Naive thymus-derived CD8-positive, alpha-beta T cell (primary cell): ENCODE measurements at places on chromosomes 12 and 14. TPM values are rescaled to one million over a fixed set of nuclear protein-coding genes. Genes with fewer than 3 reads are reported as not detected.
A peak's percentile ranks its signal among the peaks of the same experiment; 100 is the strongest.

DNA sequence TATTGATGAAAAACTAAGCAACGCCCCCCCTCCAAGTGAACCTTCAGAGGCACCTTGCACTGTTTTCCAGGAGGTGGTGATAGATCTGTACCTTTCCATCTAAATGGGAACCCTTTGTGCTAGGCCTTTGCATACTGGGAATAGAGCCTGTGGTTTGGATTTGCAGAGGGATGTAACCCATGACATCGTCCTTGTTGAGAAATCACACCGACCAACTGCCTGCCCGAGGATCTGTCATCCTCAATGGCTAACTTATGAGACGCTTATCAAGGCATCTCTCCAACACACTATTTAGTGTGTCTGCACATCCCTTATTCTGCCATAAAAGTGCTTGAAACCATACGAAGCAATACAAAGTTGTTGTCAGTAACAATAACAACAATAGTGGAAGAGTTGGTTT is 22.9 kb downstream of the NTN4 start:
- H3K27ac ChIP-seq: no peak overlapping the region
- H3K4me1 ChIP-seq: no peaks in the 10 kb centered on the region
- H3K4me3 ChIP-seq: no peak overlapping the region

DNA sequence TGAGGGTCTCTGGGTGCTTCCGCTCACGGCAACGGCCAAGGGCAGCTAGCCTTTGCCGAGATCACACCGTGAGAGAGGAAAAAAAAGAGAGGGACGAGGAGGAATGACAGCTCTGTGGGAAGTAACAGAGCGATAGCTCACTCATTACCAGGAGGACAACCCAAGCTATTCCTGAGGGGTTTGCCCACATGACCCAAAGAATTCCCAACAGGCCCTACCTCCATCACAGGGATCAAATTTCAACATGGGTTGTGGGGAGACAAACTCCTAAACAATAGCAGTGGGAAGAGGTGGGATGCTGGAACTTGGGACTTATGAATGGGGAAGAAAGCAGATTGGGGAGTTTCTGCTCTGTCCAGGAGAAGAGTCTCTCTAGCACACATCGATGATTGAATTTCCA is 180.6 kb downstream of the LRRK2 start:
- no peaks in the 10 kb centered on the region for H3K36me3 ChIP-seq
- H3K27me3 ChIP-seq: no peaks in the 10 kb centered on the region
- no peak overlapping the region for H3K4me3 ChIP-seq
- H3K4me1 ChIP-seq: no peaks in the 10 kb centered on the region

GRCh38 chr14:20998674-20999366 is at the start of gene SLC39A2:
TSS of gene SLC39A2 (plus strand) at chr14:20999293. CDS start at chr14:20999447, 154 bp downstream.
- peak within 1 kb of the TSS; percentile 49 for H3K27ac ChIP-seq
- no peaks in the 10 kb centered on the region for H3K27me3 ChIP-seq
- H3K4me3 ChIP-seq: no peak within 1 kb of the TSS
- DNase-seq: no peak

DNA sequence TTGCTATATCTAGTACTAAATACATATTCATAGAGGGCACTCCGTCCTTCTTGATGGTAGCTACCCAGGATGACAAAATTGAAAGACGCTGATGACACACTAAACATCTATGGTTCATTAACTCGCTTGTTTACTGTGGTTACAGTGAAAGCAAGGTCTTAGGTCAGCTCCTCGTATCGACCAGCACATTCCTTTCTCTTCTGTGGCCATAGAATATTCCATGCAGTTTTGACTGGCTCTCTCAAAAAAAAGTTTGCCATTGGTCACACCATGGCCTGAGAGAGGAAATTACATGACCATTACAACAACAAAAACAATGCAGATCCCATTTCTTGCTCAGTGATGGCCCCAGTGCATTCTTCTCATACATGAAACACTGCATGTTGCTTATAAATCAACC is 411.4 kb upstream of the SOX5 start:
- H3K4me1 ChIP-seq: no peaks in the 10 kb centered on the region
- H3K27me3 ChIP-seq: no peaks in the 10 kb centered on the region
- no peaks in the 10 kb centered on the region for H3K36me3 ChIP-seq
- H3K4me3 ChIP-seq: no peak overlapping the region
- no peak overlapping the region for H3K27ac ChIP-seq

GRCh38 chr12:8644345-8645248 is 18.0 kb downstream of the MFAP5 start:
- peak overlapping the region; percentile 81 for H3K4me3 ChIP-seq
- peak overlapping the region; percentile 93 for H3K27ac ChIP-seq
- H3K27me3 ChIP-seq: no peaks in the 10 kb centered on the region
- no peaks in the 10 kb centered on the region for H3K36me3 ChIP-seq
- peaks cover 36% of the 10 kb centered on the region for H3K4me1 ChIP-seq

- no peak overlapping the region for H3K4me3 ChIP-seq
- H3K36me3 ChIP-seq: peaks cover 9% of the 10 kb centered on the region
Measured at GRCh38 chr12:123723011-123723410, 10.9 kb downstream of the ATP6V0A2 start.

DNA sequence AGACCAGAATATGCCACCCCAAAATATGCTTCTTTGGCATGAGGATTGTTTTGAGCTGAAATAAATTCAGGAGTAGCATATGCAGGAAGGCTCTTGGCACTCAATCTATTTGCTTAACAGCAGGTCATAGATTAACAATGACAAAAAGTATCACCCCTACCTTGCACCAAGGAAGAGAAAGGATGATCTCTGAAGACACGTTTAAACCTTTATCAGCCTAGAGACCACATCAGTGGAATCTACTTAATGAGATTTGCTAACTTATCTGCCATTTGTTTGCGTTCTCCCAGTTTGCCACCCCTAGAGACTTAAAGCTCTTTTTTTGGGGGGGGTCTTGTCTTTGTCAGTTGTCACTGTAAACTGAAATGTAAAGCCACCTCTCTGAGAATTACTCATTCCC is 1278.7 kb upstream of the USP15 start:
- no peak for DNase-seq
- no peaks in the 10 kb centered on the region for H3K27me3 ChIP-seq

DNA sequence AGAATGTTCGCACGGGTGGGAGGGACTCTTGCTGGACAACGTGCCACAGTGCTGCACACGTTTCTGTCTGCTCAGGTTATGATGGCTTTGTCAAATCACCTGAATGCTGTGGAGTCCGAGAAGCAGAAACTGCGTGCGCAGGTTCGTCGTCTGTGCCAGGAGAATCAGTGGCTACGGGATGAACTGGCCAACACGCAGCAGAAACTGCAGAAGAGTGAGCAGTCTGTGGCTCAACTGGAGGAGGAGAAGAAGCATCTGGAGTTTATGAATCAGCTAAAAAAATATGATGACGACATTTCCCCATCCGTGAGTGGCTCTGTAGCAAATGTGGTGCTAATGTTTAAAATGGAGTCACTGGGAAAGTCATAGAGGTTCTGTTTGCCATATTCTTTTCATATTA is 28.5 kb downstream of the KLC1 start:
- peaks cover 17% of the 10 kb centered on the region for H3K4me1 ChIP-seq
- no peaks in the 10 kb centered on the region for H3K27me3 ChIP-seq
- no peak overlapping the region for H3K4me3 ChIP-seq
- H3K27ac ChIP-seq: no peak overlapping the region

DNA sequence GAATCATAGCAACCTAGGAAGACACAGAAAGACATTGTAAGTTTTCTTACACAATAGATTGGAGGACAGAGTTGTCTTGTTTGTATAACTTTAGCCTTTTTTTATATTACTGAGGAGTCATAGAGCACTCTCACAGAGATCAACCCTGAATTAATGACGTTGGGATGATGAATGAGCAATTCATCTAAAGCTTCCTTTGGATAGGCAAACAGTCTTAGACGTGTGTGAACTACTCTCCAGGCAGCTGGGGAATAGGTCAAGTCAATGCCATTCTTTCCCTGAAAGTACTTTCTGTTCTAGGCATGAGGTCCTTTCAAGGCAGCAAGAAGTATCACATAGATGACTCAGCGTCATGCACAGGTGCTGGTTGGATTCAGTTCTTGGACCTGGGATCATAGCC is 369.1 kb upstream of the NOVA1 start:
- no peaks in the 10 kb centered on the region for H3K36me3 ChIP-seq
- no peaks in the 10 kb centered on the region for H3K4me1 ChIP-seq
- no peaks in the 10 kb centered on the region for H3K27me3 ChIP-seq
- DNase-seq: no peak
- H3K27ac ChIP-seq: no peak overlapping the region

- H3K4me1 ChIP-seq: peaks cover 97% of the 10 kb centered on the region
- H3K36me3 ChIP-seq: peaks cover 15% of the 10 kb centered on the region
- peak overlapping the region; percentile 20 for H3K27ac ChIP-seq
Measured at GRCh38 chr14:69696633-69697557, 70.0 kb upstream of the SRSF5 start.

DNA sequence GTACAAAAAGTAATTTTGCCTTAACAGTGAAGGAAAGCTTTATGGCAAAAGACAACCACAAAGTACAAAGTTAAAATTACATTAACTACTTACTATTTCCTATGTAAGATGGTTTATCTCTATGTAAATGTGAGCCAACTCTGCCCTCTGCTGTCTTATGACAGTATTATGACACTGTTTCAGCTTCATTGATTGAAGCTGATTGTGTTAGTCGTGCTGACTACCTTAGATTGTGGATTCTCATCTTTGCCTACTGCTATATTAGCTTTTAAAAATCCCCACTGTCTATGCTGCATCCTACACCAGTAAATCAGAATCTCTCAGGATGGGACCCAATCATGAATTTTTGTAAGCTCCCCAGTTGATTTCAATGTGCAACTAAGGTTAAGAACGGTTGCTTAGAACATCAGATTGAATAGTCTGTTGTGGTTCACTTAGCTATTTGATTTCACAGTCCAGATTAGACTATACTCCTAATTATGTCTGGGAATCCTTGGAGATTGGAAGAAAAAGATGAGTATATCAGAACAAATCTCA is 12.2 kb upstream of the SPTB start:
- no peak overlapping the region for H3K27ac ChIP-seq
- H3K4me1 ChIP-seq: no peaks in the 10 kb centered on the region
- peaks cover 8% of the 10 kb centered on the region for H3K27me3 ChIP-seq
- no peak overlapping the region for H3K4me3 ChIP-seq
- no peaks in the 10 kb centered on the region for H3K36me3 ChIP-seq

GRCh38 chr12:50991291-50991690 is 34.9 kb downstream of the SLC11A2 start:
- H3K27me3 ChIP-seq: no peaks in the 10 kb centered on the region
- DNase-seq: no peak
- peaks cover 44% of the 10 kb centered on the region for H3K36me3 ChIP-seq
- no peak overlapping the region for H3K27ac ChIP-seq
- H3K4me3 ChIP-seq: no peak overlapping the region

GRCh38 chr12:105467710-105468366 is 137.3 kb downstream of the C12orf75 start:
- H3K27ac ChIP-seq: no peak overlapping the region
- H3K4me1 ChIP-seq: no peaks in the 10 kb centered on the region
- H3K27me3 ChIP-seq: peaks cover 14% of the 10 kb centered on the region
- DNase-seq: no peak
- no peaks in the 10 kb centered on the region for H3K36me3 ChIP-seq
- no peak overlapping the region for H3K4me3 ChIP-seq

GRCh38 chr12:9741726-9742125 is 8.8 kb upstream of the CLECL1 start:
- DNase-seq: peak; percentile 30
- H3K4me3 ChIP-seq: peak overlapping the region; percentile 88
- no peaks in the 10 kb centered on the region for H3K36me3 ChIP-seq
- peak overlapping the region; percentile 97 for H3K27ac ChIP-seq
- no peaks in the 10 kb centered on the region for H3K27me3 ChIP-seq

GRCh38 chr12:5444520-5444919 is 12.6 kb downstream of the NTF3 start:
- no peak for DNase-seq
- no peak overlapping the region for H3K27ac ChIP-seq
- no peaks in the 10 kb centered on the region for H3K36me3 ChIP-seq
- H3K27me3 ChIP-seq: peaks cover 21% of the 10 kb centered on the region
- no peaks in the 10 kb centered on the region for H3K4me1 ChIP-seq

DNA sequence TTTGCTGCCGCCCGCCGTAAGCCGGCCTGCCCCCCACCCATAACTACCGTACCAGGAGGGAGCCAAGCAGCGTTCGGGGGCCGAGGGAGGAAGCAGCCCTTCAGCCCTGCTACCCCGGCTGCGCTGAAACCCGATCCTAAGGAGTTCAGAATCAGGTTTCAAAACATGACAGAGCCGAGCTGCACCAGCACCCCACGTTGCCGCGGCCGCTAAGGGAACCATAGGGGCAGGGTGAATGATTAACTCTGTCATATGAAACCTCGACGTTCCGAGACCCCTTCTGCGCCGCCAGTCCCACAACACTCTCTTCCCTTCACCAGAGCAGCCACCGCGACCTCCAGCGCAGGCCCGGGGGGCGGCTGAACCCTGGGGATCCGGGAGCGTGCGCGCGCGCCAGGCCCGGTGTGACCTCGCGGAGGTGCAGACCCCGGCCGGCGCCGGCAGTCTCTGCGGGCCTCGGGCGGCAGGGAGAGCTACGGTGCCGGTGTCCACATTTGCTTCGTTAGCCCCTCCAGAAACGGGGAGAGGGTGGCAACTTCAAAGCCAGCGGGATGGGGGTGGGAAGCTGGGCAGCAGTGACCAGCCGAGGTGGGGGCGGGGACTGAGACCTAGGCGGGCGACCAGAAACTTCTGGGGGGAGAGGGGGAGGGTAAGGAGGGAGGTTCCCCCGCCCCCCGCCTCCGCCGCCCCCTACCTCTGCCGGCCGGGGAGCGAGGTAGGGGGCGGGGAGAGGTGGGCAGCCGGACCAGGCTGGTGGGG is 1.6 kb downstream of the SIX4 start:
- peak overlapping the region; percentile 91 for H3K4me3 ChIP-seq
- H3K27me3 ChIP-seq: peaks cover 60% of the 10 kb centered on the region
- DNase-seq: no peak

GRCh38 chr14:104863131-104863862 is 1.8 kb upstream of the CEP170B start:
- no peak overlapping the region for H3K27ac ChIP-seq
- DNase-seq: no peak
- peaks cover 10% of the 10 kb centered on the region for H3K27me3 ChIP-seq

- H3K36me3 ChIP-seq: no peaks in the 10 kb centered on the region
- H3K27me3 ChIP-seq: no peaks in the 10 kb centered on the region
- H3K4me3 ChIP-seq: no peak overlapping the region
- H3K4me1 ChIP-seq: no peaks in the 10 kb centered on the region
- no peak for DNase-seq
Measured at GRCh38 chr12:40742041-40742440, 49.8 kb downstream of the CNTN1 start.

Gene SLCO1C1
- not detected for total RNA-seq

Gene SIX6
- not detected for total RNA-seq

Gene TCTN2
- 6.3 TPM for total RNA-seq

Gene MUCL1
- total RNA-seq: not detected

Gene TAS2R42
- not detected for total RNA-seq

Gene PIK3C2G
- total RNA-seq: not detected
